Fibroblast of skin of back (primary cell): ENCODE measurements at places on chromosomes 5 and 9.
A peak's percentile ranks its signal among the peaks of the same experiment; 100 is the strongest.

- DNase-seq = no peak
Measured at GRCh38 chr5:150167908-150168307, 1.3 kb downstream of the CDX1 start.

DNA sequence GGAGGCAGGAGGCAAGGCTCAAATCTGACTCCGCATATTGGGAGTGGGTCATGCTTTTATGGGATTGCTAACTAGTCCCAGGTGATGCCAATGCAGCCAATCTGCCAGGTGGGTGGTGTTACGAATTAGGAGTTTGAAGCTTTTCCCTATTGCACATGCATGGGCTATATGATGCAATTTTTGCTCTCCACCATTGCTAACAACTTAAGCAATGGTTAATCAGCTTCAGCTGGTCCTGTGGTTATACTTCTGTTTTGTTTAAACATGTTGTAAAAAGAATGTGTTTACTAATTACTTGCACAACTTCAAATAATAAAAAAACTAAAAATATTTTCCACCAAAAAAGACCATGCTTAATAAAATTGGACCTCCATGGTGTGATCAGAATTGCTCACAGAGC, 55.7 kb downstream of the SHC3 start:
- no peak for DNase-seq

GRCh38 chr9:134340475-134341160, 14.4 kb downstream of the RXRA start:
- no peak for DNase-seq

- peak; percentile 8 for DNase-seq
Measured at GRCh38 chr5:96506376-96506775, 73.3 kb upstream of the PCSK1 start.

GRCh38 chr5:133400120-133400519, 212.2 kb downstream of the FSTL4 start:
- DNase-seq = no peak

DNA sequence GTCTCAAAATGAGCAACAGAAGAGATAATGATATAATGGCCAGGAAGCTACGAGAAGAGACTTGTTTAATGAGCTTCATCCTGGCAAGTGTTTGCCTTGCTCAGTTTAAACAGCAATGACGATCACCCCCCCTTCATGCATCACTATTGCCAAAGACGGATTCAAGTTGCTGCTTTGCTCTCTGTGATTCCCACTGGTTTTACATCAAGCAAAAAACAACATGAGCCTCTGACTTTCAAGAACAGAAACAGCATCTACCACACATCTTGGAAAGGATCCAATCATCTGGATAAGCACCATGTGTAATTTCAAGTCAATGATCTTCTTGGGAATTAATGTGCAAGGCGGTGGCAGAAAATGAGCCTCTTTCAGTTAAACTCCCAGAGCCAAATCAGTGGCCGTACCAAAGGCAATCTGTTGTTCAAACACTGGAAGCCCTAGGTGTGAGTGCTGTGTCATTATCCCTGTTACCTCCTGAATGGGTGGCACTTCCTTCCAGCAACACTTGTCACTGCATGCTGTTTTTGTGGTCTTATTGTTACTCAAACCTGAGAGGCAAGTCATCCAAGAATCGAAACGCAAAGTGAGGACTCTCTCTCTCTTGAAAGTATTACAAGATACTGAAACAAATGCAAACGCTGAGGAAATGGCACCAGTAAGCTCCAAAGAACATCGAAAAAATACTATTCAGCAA, 72.8 kb downstream of the MED27 start:
- DNase-seq = peak; percentile 48

- no peak for DNase-seq
Measured at GRCh38 chr5:168307022-168307421, 15.6 kb downstream of the WWC1 start.

- DNase-seq = no peak
Measured at GRCh38 chr5:175520873-175521272, 42.5 kb downstream of the SFXN1 start.

DNA sequence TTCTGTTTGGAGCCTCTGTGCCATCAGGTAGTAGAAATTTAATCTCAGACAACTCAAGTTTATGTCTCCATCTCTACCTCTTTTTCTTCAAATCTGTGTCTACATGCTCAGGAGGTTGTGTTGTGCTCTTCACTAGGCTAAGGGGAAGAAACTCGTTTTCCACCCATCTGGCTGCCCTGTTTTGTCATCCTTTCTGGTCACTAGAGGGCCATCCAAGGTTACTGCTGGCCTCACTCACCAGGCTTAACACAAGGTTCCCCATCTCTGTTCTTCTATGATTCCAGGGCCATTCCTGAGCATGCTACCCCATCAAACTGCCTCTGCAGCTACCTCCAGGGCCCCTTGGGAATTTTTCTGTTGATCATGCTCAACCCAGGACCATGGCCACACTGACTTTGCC, 213.3 kb upstream of the FBXL7 start:
- DNase-seq = no peak

DNA sequence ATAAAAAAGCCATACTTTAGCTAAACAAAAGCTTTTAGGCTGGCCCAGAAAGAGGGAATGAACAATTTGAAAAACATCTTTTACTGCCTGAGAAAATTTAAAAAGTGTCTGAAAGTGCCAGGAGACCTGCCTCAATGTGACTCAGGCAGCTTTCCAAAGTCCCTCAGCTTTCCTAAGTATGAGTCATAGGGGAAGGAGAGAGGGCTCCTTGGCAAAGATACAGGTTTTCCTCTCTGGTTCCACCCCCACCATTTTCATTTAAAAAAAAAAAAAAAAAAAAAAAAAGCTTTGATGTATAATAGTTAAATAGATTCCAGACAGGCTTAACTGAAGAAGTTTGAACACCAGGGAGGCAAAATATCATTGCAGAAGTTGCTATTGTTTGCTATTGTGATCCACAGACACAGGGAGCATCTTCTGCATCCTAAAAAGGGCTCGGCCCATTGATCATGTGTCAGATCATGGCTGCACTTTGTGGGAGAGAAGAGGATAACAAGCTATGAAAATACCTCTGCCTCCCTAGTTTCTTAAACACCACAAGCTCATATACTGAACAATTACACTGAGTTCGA, 71.5 kb downstream of the MRPS27 start:
- peak; percentile 97 for DNase-seq

- DNase-seq = peak; percentile 7
Measured at GRCh38 chr5:103929338-103930013, 366.9 kb upstream of the NUDT12 start.

- DNase-seq = no peak
Measured at GRCh38 chr9:9523476-9524139, 1089.2 kb downstream of the PTPRD start.

GRCh38 chr5:55338810-55339243, 31.0 kb downstream of the MTREX start:
- no peak for DNase-seq

GRCh38 chr5:140265845-140266244, 37.1 kb downstream of the PFDN1 start:
- no peak for DNase-seq

DNA sequence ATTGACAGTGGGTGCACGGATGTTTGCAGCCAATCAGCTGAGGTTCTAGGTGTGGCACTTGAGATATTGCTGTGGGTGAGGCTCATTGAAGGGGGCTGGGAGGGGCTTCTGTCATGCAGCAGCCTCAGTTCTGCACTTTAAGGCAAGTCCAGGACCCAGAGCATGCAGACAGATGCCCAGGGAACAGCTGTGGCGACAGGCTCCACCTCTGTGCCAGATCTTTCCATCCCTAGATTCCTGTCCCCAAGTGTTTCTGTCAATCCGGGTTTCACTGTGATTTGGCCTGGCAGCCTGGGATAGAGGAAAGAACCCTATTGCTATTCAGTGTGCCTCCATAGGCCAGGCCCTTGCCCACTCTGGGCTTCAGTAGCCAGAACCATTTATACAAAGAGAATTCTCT, 20.8 kb upstream of the CERCAM start:
- DNase-seq = no peak

- DNase-seq = peak; percentile 21
Measured at GRCh38 chr5:69046375-69046957, 47.3 kb upstream of the SLC30A5 start.

DNA sequence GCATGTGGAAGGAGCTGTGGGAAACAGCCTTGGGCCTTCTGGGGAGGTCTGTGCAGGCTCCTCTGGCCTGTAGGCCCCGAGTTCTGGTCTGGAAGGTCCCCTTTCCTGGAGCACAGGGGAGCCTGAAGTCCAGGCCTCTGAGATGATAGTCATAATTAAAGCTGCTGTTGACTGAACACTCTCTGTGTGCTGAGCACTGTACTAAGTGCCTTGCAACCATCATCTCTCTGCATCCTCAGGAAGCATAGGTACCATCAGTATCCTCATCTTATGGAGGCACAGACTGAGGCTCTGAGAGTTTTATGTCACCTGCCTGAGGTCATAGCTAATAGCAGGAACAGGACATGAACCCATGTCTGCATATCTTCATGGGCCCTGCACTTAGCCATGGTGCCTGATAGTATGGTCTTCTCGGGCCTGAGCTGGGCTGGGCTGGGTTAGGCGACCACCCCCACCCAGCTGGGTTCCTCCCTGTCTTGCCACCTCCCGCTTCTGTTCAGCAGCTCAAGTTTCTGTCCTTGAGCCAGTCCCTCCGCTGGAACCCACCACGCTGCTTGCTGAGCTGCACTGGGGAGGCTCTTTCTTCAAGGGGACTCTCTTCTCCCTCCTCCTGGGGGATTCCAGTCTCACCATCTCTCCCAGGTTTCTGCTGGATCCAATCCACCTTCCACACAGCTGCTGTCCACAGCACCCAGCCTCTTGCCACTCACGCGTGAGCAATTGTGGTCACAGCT, 27.6 kb downstream of the LMX1B start:
- DNase-seq = no peak

GRCh38 chr5:127439644-127440043, 77.8 kb upstream of the PRRC1 start:
- DNase-seq = no peak

- no peak for DNase-seq
Measured at GRCh38 chr9:73131461-73131860, 20.2 kb upstream of the ANXA1 start.

- DNase-seq = no peak
Measured at GRCh38 chr5:76547242-76547890, 75.8 kb downstream of the F2RL2 start.

- DNase-seq = no peak
Measured at GRCh38 chr5:179080724-179081123, 20.6 kb downstream of the ZNF354C start.

- no peak for DNase-seq
Measured at GRCh38 chr5:107598958-107599357, 71.8 kb downstream of the EFNA5 start.

DNA sequence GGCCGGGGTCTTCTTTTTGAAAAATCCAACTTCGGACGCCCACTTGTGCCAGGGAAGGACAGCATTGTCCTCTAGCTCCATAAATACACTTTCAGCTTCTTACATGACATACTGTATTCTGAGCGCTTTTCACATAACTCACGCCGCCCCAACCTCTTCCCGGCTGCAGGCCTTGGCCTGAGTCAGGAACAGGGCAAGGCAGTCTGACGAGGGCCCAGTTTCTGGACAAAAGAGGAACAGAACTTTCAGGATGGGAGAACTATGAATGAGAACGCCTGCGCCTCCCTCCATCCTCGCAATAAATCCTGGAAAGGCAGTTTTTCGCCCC, 650 bp downstream of the DCTN4 start:
- no peak for DNase-seq

GRCh38 chr5:94481059-94481458, 137.3 kb downstream of the KIAA0825 start:
- DNase-seq = no peak

GRCh38 chr9:136950656-136951276, 1.3 kb upstream of the LCN12 start:
- DNase-seq = no peak

DNA sequence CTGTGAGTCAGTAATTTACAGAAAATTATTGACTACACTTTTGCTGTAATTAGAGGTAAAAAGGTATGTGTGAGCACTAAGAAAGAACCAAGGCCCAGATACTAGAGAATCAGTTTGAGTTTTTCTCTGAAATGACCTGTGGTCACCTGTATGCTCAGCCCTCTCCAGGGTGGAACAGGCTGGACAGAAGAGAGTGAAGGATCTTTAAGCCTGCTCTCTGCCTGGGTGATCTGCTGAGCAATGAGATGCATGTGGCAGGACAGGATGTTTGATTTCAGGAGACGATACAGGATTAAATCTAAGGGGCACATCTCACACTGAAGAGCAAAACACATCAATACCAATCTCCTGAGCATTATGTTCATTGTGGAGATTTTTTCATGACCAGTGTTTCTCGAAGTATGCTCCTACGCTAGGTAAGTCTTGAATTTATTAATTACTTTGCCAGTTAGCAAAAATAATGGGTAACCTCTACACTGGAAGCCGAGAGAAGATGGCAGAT, 25.5 kb downstream of the HMGCR start:
- no peak for DNase-seq

- no peak for DNase-seq
Measured at GRCh38 chr9:13149454-13149853, 130.0 kb downstream of the MPDZ start.

DNA sequence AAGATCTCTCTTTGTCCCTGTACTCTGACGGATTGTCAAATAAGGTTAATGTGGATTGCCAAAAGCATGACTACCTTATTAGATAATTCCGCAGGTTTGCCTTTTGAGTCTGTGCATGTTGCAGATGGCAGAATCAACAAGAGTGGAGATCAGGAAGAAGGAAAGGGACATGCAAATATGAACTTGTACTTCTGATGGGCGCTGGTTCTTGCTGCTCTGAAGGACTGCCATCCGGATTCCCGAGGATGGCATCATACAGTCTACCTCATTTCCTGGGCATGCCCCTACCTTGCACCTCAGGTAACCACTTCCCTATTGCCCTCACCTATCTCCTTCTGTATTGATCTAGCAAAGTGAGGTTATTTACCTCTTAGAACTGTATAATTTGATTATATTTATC, 504.2 kb downstream of the ACTL7B start:
- DNase-seq = no peak

DNA sequence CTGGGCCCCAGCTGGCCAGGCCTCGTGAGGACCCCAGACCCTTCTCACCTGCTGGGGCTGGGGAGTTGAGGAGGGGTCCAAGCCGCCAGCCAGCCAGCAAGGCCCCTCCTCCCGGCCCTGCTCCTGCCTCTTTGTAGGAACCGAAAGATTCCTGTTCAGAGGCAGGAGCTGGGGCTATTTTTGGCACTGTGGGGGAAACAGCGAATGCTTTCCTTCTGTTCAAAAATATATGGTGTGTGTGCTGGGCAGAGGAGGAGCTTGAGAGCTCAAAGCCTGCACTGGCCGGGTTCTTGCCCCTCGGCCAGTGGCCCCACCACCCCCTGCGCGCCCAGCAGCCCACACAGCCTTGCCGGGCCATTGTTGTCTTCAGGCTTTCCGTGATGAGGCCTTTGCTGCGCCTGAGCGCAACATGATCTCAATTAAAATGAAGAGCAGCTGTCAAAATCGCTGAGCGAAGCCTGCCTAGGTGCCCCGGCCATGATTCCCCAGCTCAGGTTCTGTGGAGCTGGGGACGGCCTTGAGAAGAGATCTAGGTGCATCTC, 13.4 kb downstream of the NCS1 start:
- peak; percentile 76 for DNase-seq

- no peak for DNase-seq
Measured at GRCh38 chr9:28770827-28771226, 1197.5 kb upstream of the C9orf72 start.

DNA sequence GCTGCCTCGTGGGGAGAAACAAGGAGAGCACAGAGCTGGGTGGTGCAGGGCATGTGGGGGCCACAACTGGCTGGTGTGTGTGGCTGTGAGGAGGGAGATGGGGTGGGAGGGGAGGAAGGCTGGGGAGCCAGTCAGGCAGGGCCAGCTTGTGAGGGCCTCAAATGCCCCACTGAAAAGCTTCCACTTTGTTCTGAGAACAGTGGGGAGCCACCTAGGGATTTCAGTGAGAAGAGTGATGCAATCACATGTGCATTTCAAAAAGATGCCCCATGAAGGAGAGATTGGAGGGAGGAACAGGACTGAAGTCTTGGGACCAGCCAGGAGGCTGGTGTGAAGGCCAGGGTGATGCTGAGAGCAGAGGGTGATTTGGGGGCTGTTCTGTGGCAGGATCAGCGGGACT, 1.3 kb downstream of the OR13J1 start:
- no peak for DNase-seq
